Endothelial cell (in vitro differentiated cells): ENCODE measurements at places on chromosomes 3 and 15.

GRCh38 chr3:141851411-141851810 lies 25.0 kb upstream of the ATP1B3 start:
- no peak for DNase-seq
- H3K27me3 ChIP-seq, result peaks cover 7% of the 10 kb centered on the region
- no peak overlapping the region for H3K4me3 ChIP-seq
- H3K36me3 ChIP-seq, result no peaks in the 10 kb centered on the region
- H3K27ac ChIP-seq, result peak overlapping the region; percentile 86
- H3K4me1 ChIP-seq, result peaks cover 16% of the 10 kb centered on the region

DNA sequence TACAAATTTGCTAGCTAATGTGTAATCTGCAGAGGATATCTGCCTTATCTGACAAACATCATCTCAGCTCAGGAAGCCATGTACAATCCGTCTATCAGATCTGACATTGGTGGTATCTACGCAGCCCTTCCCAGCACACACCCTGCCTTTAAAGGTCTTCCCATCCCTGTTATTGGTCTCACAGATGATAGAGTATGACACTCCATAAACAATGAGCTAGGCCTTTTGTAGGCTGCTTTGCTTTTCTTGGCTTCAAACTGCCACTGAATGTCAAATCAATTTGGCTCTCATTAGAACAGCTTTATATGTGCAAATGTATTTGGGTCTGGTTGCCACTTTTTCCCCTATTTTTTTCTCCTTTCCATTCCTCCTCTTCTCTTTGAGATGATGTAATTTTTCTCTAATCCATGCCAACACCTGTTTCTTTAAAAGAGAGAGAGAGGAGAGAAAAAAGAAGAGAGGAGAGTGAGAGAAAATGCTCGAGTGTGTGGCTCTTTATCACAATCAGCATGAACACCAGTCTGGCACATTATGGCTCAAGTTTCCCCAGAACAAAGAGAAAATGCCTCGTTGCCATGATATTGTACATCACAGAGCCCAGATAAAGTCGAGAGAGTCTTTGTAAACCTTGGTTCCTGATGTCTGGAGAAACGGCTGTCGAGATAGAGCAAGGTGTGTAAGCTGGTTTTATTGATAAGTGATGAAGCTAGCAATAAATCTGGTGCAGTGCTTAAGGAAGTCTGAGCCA lies 80.8 kb upstream of the DPH6 start:
- no peak for DNase-seq
- H3K4me3 ChIP-seq, result no peak overlapping the region
- H3K27me3 ChIP-seq, result no peaks in the 10 kb centered on the region
- no peaks in the 10 kb centered on the region for H3K36me3 ChIP-seq

GRCh38 chr3:134212967-134213665 lies 37.5 kb downstream of the RYK start:
- H3K4me1 ChIP-seq, result peaks cover 9% of the 10 kb centered on the region
- H3K27me3 ChIP-seq, result peaks cover 2% of the 10 kb centered on the region
- H3K4me3 ChIP-seq, result no peak overlapping the region
- peaks cover 9% of the 10 kb centered on the region for H3K36me3 ChIP-seq

DNA sequence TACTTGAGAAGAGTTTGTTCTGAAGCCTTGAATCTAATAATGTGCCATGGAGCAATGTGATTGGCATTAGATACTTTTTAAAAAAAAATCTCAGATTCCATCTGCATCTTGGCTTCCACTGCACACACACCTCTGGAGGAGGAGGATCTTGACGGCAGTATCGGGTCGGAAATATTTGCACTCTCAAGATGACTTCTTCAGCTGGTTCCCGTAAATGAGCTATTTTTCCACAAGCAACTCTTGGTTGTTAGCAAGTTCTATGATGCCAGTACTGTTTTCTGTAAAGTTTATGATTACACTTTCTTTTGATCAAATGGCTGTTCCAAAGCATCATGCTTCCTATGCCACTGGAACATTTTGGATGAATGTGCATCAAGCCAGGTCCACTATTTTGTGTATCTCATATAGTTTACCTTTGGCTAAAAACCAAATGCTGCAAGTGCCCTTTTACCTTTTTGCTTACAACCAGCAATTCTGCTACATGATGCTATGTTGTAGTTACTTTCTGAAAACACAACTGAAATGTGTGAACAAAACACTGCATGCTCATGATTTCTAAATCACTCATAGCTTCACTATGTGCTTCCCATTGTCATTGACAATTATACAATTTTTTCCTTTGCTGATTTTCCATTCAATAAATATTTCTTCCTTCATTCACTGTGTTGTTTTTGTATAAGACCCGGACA lies 43.8 kb downstream of the CCR3 start:
- DNase-seq, result no peak
- no peak overlapping the region for H3K27ac ChIP-seq
- no peaks in the 10 kb centered on the region for H3K36me3 ChIP-seq
- H3K4me1 ChIP-seq, result no peaks in the 10 kb centered on the region

- no peak for DNase-seq
- no peaks in the 10 kb centered on the region for H3K36me3 ChIP-seq
- peak overlapping the region; percentile 64 for H3K27ac ChIP-seq
- peaks cover 27% of the 10 kb centered on the region for H3K4me1 ChIP-seq
- H3K4me3 ChIP-seq, result no peak overlapping the region
These were observed 30.7 kb downstream of the SCN11A start for GRCh38 chr3:39021029-39021428.

GRCh38 chr15:72304596-72304995 lies 15.4 kb downstream of the CELF6 start:
- no peak for DNase-seq
- peaks cover 10% of the 10 kb centered on the region for H3K27me3 ChIP-seq
- no peaks in the 10 kb centered on the region for H3K36me3 ChIP-seq
- H3K4me1 ChIP-seq, result peaks cover 4% of the 10 kb centered on the region
- H3K4me3 ChIP-seq, result no peak overlapping the region
- no peak overlapping the region for H3K27ac ChIP-seq

DNA sequence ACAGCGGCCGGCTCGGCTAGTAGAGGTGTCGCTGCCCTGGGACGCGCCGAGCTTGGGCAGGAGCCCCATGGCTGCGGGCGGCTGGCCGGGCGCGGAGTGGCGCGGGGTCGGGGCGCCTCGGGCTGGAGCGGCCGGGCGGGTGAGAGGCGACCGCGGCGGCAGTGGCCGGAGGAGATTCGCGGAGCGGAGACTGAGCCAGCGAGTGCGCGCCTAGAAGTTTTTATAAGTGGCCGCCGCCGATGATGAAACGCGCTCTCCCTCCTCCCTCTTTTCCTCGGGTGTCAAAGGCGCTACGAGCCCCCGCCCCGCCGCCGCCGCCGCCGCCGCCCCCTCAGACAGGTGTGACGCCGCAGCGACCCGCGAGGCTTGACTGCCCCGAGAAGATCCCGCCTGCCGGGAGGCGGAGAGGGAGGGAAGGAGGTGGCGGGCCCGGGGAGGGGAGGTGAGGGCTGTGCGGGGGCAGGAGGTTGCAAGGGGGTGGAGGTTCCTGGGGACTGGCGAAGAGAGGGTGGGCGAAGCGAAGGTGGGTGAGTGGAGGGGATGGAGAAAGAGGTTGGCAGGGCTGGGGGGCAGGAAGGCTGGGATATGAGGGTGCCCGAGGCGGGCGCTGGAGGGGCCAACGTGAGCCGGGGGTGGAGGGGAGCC lies at the start of gene SLCO2A1:
SLCO2A1 (minus strand) TSS at position 192 of the 645 bp plus-strand sequence; CDS start at position 69, 123 bp downstream.
- H3K27ac ChIP-seq, result no peak within 1 kb of the TSS
- peaks cover 2% of the 10 kb centered on the region for H3K4me1 ChIP-seq
- peak; percentile 28 for DNase-seq
- peaks cover 6% of the 10 kb centered on the region for H3K36me3 ChIP-seq
- H3K4me3 ChIP-seq, result peak within 1 kb of the TSS; percentile 97
- peaks cover 18% of the 10 kb centered on the region for H3K27me3 ChIP-seq

DNA sequence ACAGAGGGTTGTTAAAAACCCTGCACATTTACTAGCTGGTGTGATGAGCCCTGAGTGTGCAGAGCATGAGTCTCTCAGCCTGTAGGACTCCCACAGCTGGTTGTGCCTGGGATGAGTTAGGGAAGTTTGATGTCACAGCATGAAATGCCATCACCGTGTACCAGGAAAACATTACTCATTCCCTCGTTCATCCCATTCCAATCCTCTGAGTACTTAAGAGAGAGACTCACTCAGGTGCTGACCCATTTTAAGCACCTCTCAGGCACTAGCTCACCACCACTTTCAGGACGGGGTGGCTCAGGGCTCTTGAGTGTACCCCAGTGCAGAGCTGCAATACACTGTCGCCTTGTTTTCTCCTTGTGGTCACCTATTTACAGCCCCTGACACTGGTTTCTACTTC lies 18.7 kb downstream of the MGLL start:
- DNase-seq, result no peak
- H3K27me3 ChIP-seq, result peaks cover 3% of the 10 kb centered on the region
- no peaks in the 10 kb centered on the region for H3K36me3 ChIP-seq
- H3K4me3 ChIP-seq, result no peak overlapping the region

DNA sequence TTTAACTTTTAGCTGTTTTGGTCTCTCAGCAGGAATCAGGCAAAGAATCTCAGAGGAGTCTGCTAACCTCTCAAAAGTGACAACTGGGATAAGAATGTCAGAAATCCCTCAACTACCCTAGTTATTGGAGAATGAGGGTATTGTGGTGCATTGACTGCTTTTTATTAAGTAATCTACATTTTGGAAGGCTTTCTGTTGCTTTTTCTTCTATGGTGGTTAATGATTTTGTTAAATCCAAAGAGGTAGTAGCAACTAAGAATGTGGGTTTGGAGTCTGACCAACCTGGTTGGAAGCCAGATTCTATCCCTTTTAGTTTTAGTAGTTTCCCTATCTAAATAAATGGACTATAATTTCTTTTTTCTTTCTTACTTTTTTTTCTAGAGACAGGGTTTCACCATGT lies 94.7 kb upstream of the RNF7 start:
- H3K36me3 ChIP-seq, result no peaks in the 10 kb centered on the region
- no peak overlapping the region for H3K4me3 ChIP-seq
- H3K27ac ChIP-seq, result no peak overlapping the region
- no peak for DNase-seq

GRCh38 chr3:193851428-193851847 lies 258.4 kb downstream of the OPA1 start:
- peaks cover 4% of the 10 kb centered on the region for H3K27me3 ChIP-seq
- DNase-seq, result no peak
- H3K27ac ChIP-seq, result peak overlapping the region; percentile 30
- H3K4me1 ChIP-seq, result peaks cover 39% of the 10 kb centered on the region
- no peaks in the 10 kb centered on the region for H3K36me3 ChIP-seq
- no peak overlapping the region for H3K4me3 ChIP-seq

DNA sequence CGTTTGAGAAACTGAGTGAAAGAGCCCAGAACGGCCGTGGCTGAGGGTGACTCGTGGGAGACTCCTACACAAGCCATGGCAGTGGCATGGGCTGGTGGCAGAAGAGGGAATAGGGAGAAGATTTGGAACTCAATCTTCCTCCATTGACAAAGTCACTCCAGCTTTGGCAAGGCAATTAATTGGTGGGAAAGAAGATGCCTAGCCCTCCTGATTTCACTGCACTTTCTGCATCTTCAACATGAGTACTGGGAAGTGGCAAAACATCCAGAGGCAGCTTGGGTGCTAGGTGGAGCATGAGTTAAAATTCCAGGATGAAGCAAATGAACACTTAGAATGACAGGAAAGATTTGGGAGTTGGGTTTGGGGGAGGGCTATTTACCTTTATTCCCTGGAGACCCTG lies 1.4 kb upstream of the TGFBR2 start:
- peaks cover 11% of the 10 kb centered on the region for H3K36me3 ChIP-seq
- peaks cover 9% of the 10 kb centered on the region for H3K27me3 ChIP-seq
- H3K4me1 ChIP-seq, result peaks cover 42% of the 10 kb centered on the region
- no peak for DNase-seq
- H3K4me3 ChIP-seq, result peak overlapping the region; percentile 57

DNA sequence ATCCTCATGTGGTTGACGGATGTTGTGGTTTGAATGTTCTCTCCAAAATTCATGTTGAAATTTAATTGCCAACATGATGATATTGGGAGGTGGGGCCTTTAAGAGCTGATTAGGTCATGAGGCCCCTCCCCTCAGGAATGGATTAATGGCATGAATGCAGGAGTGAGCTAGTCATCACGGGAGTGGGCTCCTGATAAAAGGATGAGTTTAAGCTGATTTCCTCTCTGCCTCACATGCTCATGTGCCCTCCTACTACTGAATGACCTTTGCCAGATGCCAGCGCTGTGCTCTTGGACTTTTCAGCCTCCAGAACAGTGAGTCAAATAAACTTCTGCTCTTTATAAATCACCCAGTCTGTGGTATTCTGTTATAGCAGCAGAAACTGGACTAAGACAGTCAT lies 111.2 kb downstream of the MYO5A start:
- H3K36me3 ChIP-seq, result no peaks in the 10 kb centered on the region
- H3K27me3 ChIP-seq, result no peaks in the 10 kb centered on the region
- peaks cover 8% of the 10 kb centered on the region for H3K4me1 ChIP-seq
- no peak overlapping the region for H3K4me3 ChIP-seq
- no peak overlapping the region for H3K27ac ChIP-seq
- DNase-seq, result no peak

DNA sequence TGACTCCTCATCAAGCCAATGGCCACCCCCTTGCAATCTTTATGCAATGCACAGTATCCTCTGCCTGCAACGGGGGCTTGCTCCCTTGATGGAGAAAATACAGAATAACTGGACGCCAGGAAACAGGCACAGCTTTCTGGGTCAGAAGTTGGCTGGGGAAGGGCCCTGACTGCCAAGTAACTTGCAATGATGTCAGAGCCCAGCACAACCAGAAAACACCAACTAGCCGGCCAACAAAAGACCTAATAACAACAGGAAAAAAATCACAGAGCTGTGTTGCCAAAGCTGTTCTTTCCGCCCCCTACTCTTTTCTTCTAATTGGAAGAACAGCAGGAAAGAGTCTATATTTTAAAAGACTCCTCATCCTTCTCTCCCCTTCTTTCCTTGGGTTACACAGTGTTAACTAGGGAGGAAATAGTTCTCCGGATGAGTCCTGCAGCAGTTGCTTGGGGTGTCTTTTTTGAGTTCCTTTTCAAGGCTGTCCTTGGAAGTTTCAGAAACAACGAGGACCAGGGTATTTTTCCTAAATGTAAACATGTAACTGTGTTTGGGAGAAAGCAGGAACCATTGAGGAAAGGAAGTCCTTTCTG lies 1.4 kb upstream of the SEMA6D start:
- H3K36me3 ChIP-seq, result no peaks in the 10 kb centered on the region
- peaks cover 21% of the 10 kb centered on the region for H3K4me1 ChIP-seq
- no peak overlapping the region for H3K27ac ChIP-seq
- DNase-seq, result no peak

GRCh38 chr3:31629054-31629453 lies 96.3 kb downstream of the STT3B start:
- no peak overlapping the region for H3K27ac ChIP-seq
- no peak overlapping the region for H3K4me3 ChIP-seq
- no peaks in the 10 kb centered on the region for H3K4me1 ChIP-seq
- no peak for DNase-seq

DNA sequence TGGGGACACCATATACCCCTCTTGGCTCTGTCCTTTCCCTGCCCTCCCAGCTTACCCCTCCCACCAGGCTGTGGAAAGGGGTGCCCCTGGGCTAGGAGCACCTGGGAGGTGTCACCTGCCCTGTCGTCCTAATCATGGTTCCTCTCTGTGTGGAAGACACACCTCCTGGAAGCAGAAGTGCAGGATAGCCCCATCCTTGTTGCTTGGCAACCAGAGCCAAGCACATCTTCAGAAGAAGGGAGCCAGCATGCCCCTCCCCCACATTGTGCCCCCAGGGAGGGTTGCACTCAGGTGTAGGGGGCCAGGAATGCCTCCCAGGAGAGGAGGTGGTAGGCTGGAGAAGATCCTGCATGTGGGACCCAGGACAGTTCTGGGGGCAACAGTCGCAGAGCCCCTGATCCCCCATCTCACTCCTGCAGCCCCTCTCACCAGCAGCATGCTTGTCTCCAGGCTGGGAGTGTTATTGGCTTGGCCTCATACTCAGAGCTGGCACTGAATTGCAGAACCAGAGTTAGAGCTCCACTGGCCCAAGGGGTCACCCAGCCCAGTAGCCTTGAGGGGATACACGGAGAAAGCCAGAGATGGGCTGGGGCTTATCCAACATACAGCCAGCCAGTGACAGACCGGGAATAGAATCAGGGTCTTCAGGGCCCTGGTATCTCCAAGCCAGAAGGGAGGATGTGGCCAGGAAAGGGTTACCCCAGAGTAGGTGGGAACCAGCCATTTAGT lies 8.4 kb downstream of the RAB6B start:
- no peak for DNase-seq
